DMS153 (cell line): ENCODE measurements at places on chromosomes 2 and 18.

GRCh38 chr2:229249536-229249935 lies 21.6 kb downstream of the PID1 start:
- no peak for DNase-seq

DNA sequence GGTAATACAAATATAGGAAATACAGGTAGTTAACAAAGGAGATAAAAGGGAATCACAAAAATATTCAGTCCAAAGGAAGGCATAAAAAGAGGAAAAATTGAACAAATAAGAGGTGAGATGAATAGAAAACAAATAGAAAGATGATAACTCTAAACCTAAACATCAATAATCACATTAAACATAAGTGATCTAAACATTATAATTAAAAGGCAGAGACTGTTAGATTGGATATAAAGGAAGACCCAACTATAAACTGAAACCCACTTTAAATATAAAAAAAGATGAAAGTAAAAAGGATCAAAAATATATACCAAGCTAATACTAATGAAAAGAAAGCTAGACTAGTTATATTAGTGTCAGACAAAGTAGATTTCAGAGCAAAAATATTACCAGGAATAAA lies 152.3 kb downstream of the ZBTB7C start:
- DNase-seq = no peak

DNA sequence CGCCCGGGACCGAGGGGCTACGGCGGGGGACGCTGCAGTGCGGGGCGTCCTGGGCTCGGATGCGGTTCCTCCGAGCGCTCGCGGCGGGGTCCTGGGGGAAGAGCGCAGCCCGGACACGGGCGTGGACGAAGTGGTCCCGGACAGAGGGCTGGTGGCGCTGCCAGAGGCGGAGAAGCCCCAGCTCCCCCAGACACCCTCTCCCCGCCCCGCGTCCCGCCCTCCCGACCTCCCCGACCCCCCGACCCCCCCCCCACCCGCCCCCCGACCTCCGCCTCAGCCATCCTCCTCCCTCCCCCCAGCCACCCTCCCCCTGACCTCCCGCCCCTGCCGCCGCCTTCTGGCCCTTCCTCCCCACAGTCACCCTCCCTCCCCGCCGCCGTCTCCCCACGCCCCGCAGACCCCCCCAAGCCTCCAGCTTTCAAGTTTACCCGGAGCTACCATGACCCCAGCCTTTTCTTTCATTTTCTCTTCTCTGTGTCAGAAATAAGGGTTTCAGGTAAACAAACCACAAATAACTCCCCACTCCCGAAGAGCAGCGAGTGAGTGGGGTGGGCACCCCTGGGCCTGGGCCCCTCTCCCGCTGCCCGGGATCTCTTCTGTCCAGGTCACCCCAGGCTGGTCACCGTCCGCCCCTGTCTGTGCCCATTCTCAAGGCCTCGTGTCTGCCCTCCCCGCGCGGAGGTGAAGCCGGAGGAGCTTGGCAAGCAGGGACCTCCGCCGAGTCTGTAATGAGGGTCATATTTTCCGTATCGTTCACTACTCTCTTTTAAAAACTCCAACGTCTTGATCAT lies 5.1 kb downstream of the NFATC1 start:
- DNase-seq = no peak

- DNase-seq = peak; percentile 98
Observed at GRCh38 chr2:11539317-11540147, 5.7 kb downstream of the GREB1 start.

DNA sequence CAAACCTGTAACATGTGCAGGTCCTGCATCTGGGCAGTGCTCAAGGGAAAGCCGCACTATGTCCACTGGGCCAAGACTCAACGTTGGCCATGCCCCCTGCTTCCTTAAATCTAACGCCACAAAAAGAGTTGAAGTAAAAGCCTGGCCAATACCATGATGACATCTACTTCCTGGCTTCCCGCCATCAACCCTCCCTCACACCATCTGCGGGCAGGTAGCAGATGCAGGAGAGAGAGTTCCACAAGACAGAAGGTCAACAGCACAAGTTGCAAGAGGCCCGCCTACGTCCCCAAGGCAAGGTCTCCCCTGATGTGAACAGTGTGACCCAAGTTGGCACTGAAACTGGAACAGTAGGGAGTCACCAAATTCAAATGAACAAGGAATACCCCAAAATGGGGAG lies 48.4 kb downstream of the ABCG8 start:
- no peak for DNase-seq

DNA sequence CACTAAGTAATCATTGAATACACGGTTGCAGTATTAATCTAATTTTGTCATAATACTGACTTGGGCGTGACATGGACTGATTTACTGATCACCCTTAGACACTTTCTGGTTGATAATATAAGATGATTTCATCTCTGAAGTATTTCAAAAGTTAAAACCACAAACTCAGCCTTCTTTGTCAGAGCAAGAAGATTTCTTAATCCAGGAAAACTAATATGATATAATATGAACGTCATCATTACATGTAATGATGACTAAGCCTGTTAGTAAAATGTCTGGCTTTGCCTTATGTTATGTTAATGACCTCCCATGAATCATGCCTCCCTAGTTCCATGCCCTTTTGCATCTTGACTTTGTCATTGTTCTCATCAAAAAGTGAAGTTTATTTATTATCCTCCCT lies 1325.0 kb upstream of the CDH2 start:
- DNase-seq = no peak

GRCh38 chr2:74301262-74301661 lies 42.0 kb downstream of the SLC4A5 start:
- DNase-seq = no peak

GRCh38 chr2:203783496-203784203 lies 77.2 kb downstream of the CD28 start:
- DNase-seq = no peak

DNA sequence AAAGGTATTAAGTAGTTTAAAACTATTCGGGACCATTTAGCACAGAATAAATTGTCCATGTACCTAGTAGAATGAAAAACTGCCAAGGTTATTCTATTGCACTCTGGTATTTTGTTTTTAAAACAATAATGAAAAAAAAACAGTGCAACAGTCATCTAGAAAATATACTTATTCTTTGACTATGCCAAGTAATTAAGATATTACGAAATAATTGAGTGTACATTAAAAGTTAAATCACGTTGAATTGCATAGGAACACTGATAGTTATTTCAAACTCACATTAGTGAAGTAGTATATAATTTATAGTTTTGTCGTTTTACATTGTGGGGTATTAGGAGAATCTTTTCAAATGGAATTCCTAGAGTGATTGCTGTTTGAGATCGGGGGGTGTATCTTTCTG lies 20.1 kb downstream of the R3HDM1 start:
- DNase-seq = no peak

- DNase-seq = no peak
Observed at GRCh38 chr2:36168115-36168514, 187.5 kb upstream of the CRIM1 start.

DNA sequence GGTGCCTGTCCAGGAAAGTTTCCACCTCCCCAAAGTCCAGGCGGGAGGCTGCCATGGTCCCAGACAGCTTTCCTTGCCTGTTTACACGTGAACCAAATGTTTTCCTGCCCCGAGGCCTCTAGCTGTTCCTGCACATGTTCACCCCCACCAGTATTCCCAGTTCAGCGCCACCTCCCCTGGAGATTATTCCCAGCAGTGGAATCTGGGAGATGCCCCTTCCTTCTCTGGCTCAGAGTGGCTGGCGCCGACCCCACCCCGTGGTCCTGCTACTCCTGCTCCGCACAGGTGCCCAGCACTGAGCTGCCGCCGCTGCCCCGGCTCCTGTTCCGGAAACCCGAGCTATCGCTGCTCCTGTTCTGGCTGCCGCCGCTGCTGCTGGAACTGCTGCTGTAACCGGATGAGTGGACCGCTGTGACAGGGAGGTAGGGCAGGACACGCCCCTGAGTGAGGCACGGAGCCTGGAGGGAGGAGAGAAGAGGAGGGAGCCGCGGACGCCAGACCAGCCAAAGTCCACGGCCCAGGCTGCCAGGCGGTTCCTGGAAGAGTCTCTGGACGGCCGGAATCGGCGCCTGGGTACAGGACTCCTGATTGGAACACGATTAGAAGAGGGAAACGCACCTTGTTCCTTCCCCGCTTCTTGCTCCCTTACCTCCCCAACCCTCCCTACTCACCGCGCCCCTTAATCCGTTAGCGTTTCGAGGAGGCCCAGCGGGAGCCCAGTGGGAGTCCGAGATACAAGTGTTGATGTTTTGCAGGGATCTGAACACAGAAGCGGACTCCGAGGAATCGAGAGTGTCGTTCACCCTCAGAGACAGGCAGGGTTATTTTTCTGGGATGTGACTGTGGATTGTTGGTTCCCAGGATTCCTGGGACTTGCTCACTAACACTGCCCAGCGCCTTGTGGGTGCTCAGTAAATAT lies at the start of gene PDE11A:
Gene PDE11A, minus strand, starts transcription at position 395 of the 919 bp plus-strand sequence. Its CDS starts 340 bp downstream, at position 55.
- peak; percentile 89 for DNase-seq

DNA sequence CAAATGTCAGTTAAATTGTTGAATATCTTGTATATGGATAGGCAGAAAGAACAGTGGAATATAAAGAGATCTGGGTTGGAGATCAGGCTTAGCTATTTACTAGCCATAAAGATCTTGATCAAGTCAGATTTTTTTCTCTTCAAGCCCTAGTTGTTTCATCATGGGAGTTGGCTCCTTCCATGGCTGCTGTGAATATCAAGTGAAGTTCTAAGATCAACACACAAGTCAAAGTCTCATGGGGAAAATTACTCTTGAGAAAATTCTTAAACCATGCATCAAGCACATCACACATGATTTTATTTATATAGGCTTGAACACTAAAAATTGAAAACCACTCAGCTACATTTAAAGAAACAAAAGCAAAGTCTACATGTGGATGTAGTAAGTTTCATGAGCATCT lies 79.8 kb downstream of the C1D start:
- no peak for DNase-seq

GRCh38 chr2:190325588-190325987 lies 6.0 kb upstream of the HIBCH start:
- no peak for DNase-seq

GRCh38 chr2:98854682-98855081 lies 81.3 kb downstream of the CRACDL start:
- no peak for DNase-seq

- no peak for DNase-seq
Observed at GRCh38 chr2:17594533-17595401, 54.3 kb downstream of the VSNL1 start.

GRCh38 chr2:64748561-64748960 lies 94.8 kb upstream of the SERTAD2 start:
- DNase-seq = no peak

GRCh38 chr2:171390941-171391516 lies 42.8 kb downstream of the METTL8 start:
- DNase-seq = no peak

DNA sequence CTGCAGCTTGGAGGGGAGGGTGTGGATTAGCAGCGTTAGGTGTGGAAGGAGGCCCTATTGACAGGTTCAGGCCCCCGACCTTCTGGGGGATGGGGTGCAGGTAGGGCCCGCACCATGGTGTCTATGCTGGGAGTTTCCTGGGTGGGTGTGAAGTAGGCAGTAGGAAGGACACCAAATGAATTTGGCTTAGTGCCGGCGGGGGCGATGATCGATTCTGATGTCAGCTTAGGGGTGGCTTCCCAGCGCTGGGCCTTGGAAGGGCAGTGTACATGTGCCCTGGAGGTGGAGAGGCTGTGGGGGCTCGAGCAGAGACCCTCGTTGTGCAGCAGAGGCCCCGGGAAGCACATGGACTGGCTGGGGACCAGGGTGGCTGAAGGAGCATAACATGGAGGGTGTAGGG lies 21.6 kb downstream of the DCDC2C start:
- no peak for DNase-seq

DNA sequence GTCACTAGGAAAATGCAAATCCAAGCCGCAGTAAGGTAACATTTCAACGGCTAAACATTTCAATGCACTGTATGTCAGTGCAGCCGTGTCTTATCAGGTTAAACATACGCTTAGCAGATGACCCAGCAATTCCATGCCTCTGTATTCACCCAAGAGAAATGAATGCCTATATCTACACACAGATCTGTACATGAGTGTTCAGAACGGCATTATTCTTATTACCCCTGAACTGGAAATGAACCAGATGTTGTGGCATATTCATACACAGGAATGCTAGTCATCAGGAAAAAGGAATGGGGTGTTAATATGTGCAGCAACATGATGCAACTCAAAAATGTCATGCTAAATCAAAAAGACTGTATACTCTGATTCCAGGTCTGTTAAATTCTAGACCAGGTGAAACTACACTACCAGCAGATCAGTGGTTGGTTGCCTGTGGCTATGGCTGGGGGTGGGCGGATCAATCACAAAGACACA lies 80.4 kb upstream of the RPL31 start:
- DNase-seq = no peak
